ENCODE measurements at places on chromosomes 3 and 15. TPM values are rescaled to one million over a fixed set of nuclear protein-coding genes. Genes with fewer than 3 reads are reported as not detected.

DNA sequence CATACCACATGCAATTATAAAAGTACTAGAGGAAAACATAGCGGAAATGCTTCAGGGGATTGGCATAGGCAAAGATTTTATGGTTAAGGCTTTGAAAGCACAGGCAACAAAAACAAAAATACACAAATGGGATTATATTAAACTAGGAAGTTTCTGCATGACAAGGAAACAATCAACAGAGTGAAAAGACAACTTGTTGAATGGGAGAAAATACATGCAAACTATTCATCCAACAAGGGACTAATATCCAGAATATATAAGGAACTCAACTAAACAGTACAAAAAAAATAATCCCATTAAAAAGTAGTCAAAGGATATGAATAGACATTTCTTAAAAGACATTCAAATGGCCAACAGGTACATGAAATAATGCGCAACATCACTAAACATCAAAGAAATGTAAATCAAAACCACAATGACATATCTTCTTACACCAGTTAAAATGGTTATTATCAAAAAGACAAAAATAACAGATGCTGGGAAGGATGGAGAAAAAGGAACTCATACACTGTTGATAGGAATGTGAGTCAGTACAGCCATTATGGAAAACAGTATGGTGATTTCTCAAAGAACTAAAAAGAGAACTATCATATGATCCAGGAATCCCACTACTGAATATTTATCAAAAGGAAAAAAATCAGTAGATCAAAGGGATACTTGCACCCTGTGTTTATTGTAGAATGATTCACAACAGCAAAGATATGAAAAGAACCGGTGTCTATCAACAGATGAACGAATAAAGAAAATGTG, 39.1 kb downstream of the COPS2 start:
- no peak for DNase-seq

DNA sequence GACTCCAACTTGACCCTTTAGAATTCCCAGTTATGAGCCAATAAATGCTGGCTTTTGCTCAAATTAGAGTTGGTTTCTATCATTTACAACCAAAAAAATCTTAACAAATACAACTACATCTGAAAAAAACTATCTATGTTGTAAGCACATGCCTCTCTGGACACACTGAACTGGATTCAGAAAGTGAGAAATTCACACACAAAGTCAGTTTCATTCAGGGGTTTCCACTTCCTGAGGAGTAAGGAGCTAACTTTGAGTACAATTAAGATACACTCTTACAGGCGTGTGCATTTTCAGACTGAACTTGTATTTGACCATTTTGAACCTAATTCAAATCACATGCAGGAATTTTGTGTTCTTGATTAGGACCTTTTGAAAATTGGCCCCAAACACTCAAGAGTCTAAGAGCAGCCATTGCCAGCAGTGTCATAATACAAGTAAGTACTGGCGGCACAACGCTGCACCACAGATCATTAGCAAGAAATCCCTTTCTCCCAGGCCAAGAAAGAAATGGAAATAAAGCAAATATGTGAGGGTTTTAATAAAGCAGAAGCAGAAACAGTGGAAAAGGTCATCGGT, 31.2 kb downstream of the LINS1 start:
- DNase-seq = no peak

- DNase-seq = no peak
Observed at GRCh38 chr3:7562892-7563291, 702.0 kb downstream of the GRM7 start.

DNA sequence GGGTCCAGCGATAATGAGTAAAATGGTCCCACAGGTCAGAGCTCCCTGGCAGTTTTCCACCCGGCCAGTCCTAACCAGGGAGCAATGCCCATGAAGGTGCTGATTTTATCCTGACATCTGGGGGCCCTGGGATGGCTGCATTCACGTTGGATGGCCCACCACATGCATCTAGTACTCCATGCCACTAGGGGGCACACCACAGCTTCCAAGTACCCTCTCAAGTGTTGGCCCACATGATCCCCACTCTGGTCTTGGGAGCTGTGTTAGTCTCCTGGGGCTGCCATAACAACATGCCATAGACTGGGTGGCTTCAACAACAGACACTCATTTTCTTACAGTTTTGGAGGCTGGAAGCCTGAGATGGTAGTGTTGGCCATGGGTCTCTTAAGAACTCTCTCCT, 225.5 kb downstream of the SLCO3A1 start:
- DNase-seq = no peak

- DNase-seq = no peak
Observed at GRCh38 chr15:73954188-73955145, 28.2 kb downstream of the LOXL1 start.

DNA sequence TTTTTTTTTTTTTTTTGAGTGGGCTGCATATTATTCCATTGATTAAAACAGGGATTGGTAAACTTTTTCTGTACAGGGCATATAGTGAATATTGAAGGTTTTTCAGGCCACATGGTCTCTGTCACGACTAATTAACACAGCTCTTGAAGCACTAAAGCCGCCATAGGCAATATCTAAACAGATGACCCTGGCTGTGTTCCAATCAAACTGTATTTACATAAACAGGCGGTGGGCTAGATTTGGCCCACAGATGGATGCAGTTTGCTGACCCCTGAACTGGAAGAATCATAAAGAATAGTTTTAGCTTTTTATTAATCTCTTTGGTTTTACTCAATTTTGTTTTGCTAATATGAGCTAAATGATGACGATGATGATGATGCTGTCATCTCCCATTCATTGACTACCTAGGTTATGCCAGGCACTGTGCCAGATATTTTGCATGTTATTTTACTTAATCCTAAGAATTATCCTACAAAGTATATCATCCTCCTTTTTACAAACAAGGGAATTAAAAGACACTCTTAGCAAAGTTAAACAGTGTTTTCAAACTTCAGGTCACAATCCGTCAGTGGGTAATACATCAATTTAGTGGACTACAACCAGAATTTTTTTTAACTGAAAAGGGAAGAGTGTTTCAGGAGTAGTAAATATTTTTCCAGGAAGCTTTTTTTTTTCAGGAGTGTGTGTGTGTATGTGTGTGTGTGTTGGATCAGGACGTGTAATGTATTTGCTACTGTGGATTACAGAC, 54.3 kb downstream of the LMCD1 start:
- no peak for DNase-seq

Gene GPR149
- not detected for total RNA-seq

- DNase-seq = no peak
Observed at GRCh38 chr15:59018833-59019232, 31.4 kb downstream of the RNF111 start.

Gene DAPK2
- total RNA-seq = 10.6 TPM

- no peak for DNase-seq
Observed at GRCh38 chr3:141830508-141830907, 45.9 kb upstream of the ATP1B3 start.

Gene FBXO40
- total RNA-seq = not detected

- no peak for DNase-seq
Observed at GRCh38 chr3:61268644-61269043, 17.4 kb upstream of the FHIT start.

GRCh38 chr3:72284471-72284870, 499.5 kb upstream of the PROK2 start:
- no peak for DNase-seq

GRCh38 chr3:166275024-166275390, 437.8 kb upstream of the BCHE start:
- no peak for DNase-seq

Gene CYP1A2
- total RNA-seq = not detected

DNA sequence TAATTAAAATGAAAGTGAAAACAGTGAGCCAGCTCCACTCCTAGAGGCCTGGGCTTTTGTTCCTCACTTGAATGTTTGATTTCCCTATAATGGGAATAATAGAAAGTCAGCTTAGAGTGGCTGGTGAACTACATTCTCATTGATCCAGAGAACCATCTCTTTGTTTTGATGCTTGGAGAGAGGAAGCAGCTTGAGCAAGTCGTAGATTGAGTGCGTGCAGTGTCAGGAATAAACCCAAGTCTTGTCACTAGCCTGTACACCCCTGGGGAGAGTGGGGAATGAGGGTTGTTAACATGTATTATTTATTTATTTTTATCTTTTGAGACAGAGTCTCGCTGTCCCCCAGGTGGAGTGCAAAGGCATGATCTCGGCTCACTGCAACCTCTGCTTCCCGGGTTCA, 885 bp upstream of the LSG1 start:
- DNase-seq = no peak

- DNase-seq = no peak
Observed at GRCh38 chr3:107206141-107206540, 171.1 kb upstream of the CCDC54 start.

DNA sequence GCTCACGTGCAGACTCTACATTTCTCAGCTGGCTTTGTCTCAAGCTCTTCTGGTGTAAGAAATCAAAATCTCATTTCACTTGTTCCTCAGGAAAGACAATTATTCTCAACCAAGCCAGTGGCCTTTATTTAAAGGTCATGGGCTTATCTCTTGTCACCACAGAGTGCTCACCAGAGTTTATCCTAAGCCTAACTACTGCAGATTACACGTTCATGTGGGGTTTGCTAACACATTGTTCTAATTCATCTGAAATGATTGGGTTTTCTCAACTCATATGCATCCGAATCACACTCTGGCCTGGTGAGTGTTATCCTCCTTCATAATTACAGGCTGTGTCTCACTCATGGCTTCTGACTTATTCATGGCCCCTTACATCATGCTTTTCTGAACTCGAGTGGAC, 83.3 kb upstream of the TSC22D2 start:
- DNase-seq = no peak

- no peak for DNase-seq
Observed at GRCh38 chr15:22988811-22989210, 8.6 kb upstream of the CYFIP1 start.

- no peak for DNase-seq
Observed at GRCh38 chr3:29454161-29454611, 173.3 kb downstream of the RBMS3 start.
